ENCODE measurements at places on chromosomes 11 and 22.

- DNase-seq = no peak
These were observed 753.2 kb upstream of the TENM4 start for GRCh38 chr11:80194016-80194415.

DNA sequence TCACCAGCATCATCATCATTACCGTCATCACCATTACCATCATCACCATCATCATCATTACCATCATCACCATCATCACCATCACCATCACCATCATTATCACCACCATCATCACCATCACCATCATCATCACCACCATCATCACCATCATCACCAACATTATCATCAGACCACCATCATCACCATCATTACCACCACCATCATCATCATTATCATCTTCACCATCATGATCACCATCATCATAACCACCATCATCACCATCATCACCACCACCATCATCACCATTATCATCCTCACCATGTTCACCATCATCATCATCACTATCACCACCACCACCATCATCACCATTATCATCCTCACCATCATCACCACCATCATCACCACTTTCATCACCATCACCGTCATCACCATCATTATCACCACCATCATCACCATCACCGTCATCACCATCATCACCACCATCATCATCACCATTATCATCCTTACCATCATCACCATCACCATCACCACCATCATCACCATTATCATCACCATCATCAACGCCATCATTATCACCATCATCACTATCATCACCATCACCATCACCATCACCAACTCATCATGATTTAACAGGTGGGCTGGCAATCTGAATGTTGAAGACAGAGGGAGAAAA, 2.4 kb upstream of the MYEOV start:
- DNase-seq = no peak

- no peak for DNase-seq
These were observed 904.3 kb downstream of the OPCML start for GRCh38 chr11:132627981-132628380.

- no peak for DNase-seq
These were observed 227.4 kb upstream of the FAT3 start for GRCh38 chr11:91997226-91997625.

DNA sequence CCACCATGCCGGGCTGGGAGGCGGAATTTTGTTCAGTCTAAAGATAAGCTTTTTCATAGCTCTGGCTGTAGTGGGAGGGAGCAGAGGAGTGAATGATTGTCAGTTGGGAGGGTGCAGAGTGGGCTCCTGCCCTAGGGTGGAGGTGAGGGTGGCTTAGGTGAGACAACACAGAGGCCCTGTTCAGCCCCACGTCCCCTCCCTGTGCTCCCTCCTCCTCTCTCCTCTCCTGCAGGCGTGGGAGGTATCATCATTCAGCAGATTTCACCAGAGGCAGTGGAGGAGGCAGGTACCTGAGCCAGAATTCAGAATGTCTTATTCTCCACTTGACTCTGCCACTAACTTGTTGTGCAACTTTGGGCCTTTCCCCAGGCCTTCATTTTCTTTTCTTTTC, 1.7 kb upstream of the THRSP start:
- DNase-seq = no peak

DNA sequence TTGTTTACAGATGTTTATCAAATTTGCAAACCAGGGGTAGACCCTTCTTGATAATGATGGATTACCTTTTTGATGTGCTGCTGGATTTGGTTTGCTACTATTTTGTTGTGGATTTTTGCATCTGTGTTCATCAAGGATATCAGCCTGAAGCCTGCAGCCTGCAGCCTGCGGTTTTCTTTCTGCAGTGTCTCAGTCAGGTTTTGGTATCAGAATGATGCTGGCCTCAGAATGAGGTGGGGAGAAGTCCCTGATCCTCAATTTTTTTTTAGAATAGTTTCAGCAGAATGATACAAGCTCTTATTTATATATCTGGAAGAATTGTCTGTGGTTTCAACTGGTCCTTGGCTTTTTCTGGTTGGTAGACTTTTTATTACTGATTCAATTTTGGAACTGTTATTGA, 19.7 kb upstream of the RAB38 start:
- no peak for DNase-seq

GRCh38 chr11:66637557-66638176, 836 bp upstream of the RBM4 start:
- no peak for DNase-seq

DNA sequence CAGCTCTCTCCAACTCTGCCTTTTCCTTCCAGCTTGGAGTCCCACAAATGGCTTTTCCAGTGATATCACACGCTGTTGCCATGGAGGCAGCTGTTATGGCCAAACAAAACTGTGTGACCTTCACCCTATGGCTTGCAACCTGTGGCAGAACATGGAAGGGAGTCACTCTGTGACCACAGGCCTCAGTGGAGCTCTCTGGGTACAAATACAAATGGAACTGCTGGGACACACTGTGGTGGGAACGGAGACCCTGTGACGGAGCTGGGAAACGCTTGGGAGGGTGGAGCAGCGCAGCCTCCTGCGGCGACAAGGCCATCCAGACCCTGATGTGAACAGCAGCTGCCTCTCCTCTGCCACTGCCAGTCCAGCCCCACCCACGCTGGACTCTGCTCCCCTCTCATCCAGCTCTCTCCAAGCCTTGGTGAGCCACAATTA, 162.5 kb downstream of the ETS1 start:
- no peak for DNase-seq

DNA sequence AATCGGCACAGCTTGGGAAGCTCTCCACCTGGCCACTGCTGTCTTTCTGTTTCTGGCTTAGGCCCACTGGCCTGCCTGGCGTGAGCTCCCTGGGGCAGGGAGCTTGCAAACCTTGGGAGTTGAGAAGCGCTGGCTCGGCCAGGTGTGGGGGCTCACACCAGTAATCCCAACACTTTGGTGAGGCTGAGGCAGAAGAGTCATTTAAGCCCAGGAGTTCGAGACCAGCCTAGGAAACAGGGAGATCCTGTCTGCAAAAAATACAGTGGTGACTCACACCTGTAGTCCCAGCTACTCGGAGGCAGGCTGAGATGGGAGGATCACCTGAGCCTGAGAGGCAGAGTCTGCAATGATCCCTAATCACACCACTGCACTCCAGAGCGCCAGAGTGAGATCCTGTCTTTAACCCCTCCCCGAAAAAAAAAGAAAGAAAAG, 4.0 kb downstream of the AP5B1 start:
- DNase-seq = no peak

DNA sequence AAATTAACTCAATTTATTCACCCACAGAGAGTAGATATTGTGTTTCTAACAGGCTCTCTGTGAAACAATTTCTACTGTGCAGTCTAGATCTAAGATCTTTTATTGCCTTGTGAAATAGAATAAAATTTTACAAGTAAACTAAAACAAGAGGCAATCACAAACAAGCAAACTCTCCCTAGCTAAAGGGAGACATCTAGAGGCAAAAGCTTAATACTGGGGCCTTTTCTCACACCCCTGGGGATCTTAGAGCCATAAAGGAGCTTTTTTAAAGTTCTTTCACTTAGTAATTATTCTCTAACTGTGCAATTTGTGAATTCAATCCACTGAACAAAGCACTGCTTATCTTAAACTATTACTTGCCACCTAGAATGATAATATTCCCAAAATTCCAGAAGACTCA, 19.7 kb downstream of the ALG9 start:
- DNase-seq = peak; percentile 57

DNA sequence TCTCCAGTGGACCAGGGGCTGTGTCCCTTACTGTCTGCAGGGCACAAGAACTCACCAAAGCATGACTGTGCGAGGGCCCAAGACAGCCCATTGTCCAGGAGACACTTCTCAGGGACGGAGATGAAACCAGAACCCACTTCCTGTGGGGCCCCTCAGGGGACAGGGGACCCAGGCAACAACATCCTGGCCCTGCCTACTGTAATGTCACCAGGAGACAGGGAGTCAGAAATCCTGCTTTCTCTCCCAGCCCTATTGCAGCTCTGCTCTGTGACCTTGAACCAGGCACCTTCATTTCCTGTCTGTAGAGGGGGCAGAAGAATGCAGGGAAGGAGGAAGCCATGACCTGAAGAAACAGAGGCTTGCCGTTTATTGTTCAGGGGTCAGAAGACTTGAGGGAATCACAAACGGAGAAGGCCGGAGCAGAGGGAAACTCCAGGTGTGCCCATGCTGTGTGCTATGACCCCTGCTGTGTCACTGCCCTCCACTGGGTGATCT, 98.0 kb downstream of the NAT10 start:
- no peak for DNase-seq

GRCh38 chr11:120289426-120289825, 35.7 kb upstream of the TLCD5 start:
- peak; percentile 29 for DNase-seq

GRCh38 chr11:26844963-26845362, 123.1 kb upstream of the SLC5A12 start:
- DNase-seq = no peak

GRCh38 chr11:13116491-13116890, 107.4 kb downstream of the RASSF10 start:
- no peak for DNase-seq

GRCh38 chr22:21102659-21103267, 57.0 kb downstream of the LRRC74B start:
- DNase-seq = peak; percentile 82

DNA sequence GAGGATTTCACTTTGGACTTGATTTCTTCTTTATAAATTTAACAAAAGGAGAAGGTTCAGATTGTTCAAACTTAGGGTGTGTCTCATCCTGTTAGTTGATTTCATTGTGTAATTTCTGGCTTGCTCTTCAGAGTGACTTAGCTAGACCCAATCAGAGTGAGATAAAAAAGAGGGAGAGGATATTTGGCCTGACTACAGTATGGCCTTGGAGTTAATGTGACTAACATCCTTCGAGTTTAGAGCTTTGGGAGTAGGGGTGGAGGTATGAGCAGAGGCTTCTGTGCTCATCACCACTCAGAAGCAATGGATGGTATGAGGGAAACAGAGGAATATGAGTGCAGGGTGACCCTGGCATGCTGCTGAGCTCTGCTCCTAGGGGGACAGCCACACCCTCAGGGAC, 114.2 kb downstream of the ME3 start:
- no peak for DNase-seq

GRCh38 chr11:73566422-73566821, 31.5 kb downstream of the FAM168A start:
- no peak for DNase-seq

- DNase-seq = no peak
These were observed 48.2 kb downstream of the BSX start for GRCh38 chr11:122933416-122933815.

DNA sequence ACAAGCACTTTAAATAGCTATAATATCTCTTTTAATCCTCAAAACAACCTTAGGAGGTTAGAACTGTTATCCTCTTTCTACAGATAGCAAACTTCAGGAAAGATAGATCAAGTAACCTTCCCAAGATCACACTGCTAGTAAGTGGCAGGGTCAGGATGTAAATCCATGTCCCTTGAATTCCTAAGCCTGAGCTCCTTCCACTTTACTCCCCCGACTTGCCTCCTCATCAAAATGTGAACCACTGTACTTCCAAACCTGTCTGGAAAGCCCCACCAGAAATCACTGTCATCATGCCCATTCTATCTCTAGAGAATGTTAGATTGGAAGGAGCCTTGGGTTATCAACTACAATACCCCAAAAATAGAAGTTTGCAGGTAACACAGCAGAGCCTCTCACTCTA, 33.7 kb downstream of the ME3 start:
- DNase-seq = no peak

GRCh38 chr11:41497974-41498373, 38.5 kb upstream of the LRRC4C start:
- DNase-seq = no peak

DNA sequence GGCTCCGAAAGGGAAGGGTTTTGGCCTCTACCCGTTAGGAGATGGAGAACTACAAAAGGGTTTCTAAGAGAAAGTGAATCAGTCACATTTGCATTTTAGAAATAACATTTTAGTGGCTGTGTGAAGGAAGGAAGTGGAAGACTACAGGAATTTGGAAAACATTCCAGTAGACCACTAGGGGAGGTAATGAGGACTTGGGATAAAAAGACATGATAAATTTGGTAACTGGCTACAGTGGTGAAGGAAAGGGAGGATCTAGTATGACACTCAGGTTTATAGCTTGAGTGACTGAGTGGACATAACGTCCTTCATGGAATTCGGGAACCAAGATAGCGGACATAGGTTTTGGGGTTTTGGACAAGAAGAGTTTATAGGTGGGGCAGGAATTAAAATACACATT, 7.0 kb upstream of the RRM1 start:
- no peak for DNase-seq

- no peak for DNase-seq
These were observed 46.0 kb upstream of the ADSL start for GRCh38 chr22:40300316-40300715.

GRCh38 chr11:46680815-46681214, 19.6 kb downstream of the ARHGAP1 start:
- no peak for DNase-seq

- DNase-seq = no peak
These were observed 8.4 kb upstream of the ZBED4 start for GRCh38 chr22:49845241-49845640.

DNA sequence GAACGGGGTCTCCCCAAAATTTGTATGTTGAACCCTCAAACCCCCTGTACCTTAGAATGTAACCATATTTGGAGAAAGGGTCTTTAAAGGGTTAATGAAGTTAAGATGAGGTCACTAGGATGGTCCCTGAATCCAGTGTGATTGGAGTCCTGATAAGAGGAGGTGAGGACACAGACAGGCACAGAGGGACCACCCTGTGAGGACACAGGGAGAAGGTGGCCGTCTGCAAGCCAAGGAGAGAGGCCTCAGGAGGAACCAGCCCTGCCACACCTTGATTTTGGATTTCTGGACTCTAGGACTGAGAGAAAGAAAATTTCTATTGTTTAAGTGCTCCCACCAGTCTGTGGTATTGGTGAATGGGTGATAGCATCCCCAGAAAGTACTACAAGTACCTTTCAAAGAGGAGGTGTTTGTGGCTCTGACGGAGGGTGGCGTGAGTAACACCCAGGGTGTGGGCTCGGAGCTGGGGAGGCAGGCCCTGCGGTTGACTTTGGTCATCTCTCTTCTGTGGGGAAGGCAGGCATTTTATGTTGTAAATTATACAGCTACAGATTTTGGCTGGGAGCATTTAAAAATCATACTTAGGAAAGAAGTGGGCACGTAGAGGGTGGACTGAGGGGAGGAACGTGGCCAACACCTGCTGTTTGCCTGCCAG, 13.8 kb downstream of the MRGPRF start:
- DNase-seq = no peak

DNA sequence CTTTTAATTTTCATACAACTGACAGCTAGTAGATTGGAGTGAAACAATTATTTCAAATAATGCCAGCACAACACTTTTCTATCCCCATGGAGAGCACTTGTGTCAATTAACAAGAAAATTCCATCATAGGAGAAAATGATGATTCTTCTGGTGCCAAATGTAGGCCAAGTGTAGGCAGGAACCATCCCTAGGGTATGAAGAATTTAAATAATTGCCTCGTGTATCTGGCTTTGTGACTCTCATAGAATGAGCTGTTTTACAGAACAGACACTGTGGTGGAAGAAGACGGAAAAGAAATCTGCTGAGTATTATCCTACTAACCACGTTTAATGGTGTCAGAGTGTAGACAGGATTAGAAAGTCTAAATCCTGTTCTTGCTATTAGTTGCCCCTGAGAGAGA, 1542.2 kb downstream of the LRRC4C start:
- no peak for DNase-seq

- DNase-seq = no peak
These were observed 200.6 kb downstream of the KIRREL3 start for GRCh38 chr11:126800009-126800408.
